ENCODE measurements at places on chromosomes 1 and 21.

GRCh38 chr1:72105201-72105600 is 177.1 kb downstream of the NEGR1 start:
- no peak for DNase-seq

DNA sequence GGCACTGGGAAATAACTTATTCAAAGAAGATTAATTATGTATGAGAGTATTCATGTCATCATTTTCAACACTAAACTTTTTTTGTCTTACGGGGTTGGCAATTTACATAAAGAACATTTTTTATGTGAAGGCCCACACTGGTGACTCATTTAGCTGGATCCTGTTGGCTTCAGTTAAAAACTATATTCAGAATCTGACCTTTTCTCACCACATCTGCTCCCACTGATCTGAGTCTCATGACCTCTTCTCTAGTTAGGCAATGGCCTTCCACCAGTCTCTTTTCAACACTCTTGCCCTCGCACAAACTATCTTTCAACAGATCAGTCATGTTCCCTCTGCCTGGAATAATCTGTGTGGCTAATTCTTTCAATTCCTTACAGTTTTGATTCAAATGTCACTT is 53.4 kb downstream of the TMPRSS15 start:
- peak; percentile 17 for DNase-seq

DNA sequence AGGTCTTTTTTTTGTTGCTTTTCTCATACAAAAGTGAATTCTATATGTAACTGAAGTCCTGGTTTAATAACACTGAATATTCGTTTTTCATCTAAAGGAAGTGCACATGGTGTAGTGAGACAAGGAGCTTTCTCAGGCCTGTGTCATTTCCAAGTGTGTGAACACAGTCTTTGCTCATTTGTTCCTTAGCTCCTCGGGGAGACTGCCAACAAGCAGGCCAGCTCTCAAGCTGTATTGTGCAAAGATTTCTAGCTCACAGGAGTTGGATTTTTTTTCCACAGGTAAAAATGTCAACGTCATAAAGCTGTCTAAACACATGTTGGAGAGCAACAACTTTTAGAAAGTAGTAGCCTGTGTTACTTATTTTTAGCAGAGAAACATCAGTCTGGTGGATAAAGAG is 87.8 kb upstream of the S1PR1 start:
- peak; percentile 28 for DNase-seq

GRCh38 chr1:226943927-226944326 is 3.8 kb downstream of the COQ8A start:
- no peak for DNase-seq

GRCh38 chr1:201905234-201905890 is 16.7 kb downstream of the SHISA4 start:
- no peak for DNase-seq

GRCh38 chr1:33258788-33259274 is 2.5 kb downstream of the ZNF362 start:
- no peak for DNase-seq

GRCh38 chr21:15249285-15249993 is 184.6 kb upstream of the NRIP1 start:
- DNase-seq: no peak

- DNase-seq: no peak
Observed at GRCh38 chr1:65177457-65177856, 29.5 kb downstream of the AK4 start.

DNA sequence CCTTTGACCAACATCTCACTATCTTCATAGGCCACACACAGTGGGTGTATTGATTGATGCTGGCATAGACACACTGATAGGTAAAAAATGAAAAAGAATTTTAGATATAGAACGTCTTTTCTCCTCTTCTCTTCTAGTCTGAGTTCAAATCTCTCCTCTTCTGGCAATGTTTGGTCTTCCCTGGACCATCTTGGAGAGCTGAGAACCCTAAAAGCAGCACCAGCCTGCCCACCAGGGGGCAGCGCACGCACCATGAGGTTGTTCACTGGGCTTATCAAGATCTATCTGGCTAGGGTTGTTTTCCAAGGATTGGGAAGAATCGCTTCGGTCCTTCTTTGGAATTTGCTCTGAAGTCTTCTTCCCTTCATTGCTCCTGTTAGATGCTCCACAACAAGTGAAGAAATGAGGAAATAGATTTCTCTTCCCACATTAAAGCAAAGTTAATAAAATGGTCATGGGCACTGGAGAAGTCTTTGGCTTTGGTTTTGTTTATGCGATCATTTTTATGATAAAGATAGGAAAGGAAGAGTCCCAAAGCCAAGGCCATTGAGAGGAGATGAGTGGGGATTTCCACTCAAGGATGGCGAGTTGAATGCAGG is 104.0 kb upstream of the OLIG2 start:
- no peak for DNase-seq

DNA sequence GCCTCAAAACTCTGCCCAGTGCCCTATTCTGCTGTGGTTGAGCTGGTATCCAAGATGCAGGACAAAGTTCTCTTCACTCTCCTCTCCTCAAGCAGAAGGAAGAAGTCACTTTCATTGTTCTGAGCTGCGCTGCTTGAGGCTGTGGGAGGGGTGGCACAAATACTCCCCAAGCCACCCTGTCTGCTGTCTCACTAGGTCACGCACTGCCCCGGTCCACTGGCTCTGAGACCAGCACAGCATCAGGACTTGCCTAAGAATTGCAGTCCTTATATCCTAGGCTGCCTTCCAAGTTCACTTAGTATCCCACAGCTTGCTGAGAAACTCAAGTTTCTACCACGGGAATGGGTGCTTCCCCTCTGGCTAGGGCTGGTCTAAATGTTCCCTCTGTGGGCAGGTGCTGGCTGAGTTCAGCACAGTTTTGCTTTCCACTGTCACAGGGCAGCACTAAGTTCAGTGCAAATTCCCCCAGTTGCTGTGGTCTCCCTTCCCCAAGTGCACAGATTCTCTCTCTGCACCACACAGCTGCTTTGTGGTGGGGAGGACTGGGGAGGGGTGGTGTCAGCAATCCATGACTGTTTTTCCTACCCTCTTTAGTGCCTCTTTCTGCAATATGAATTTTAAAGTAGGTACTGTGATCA is 32.4 kb downstream of the SLC9C2 start:
- DNase-seq: no peak

- DNase-seq: no peak
Observed at GRCh38 chr1:7218210-7218832, 433.1 kb downstream of the CAMTA1 start.

- no peak for DNase-seq
Observed at GRCh38 chr1:194078765-194079164, 892.4 kb upstream of the B3GALT2 start.

DNA sequence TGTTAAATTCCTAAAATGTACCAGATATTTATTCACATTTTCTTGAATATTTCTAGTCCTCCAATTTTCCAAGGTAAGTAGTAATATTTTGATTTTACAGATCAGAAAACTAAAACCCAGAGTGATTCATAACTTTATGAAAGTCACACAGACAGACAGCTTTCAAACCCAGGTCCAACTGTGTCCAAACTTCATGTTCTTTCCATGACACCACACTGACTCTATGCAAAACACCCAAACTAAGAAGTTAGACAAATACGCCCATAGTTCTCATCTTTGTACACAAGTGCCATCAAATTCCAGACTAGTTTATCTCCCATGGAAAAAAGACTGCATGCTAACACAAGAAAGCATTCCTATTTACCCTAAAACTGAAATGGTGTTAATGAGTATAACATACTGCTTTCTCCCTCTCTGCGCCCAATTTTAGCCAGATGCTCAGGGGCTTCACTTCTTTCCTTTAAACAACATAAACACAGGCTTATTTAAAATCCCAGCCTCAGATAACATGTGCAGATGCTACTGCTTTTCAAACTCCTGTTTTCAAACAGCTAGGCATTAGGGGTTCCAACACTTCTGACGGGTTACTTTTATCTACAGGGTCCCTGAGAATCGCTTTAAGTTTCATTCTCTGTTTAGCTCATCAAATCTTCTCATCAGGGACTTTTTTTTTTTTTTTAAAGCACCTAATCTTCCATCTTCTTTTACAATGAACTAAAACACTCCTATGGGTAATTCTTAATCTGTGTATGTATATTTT is 44.6 kb downstream of the WASF2 start:
- no peak for DNase-seq

- no peak for DNase-seq
Observed at GRCh38 chr1:47650611-47651010, 212.8 kb downstream of the FOXD2 start.

DNA sequence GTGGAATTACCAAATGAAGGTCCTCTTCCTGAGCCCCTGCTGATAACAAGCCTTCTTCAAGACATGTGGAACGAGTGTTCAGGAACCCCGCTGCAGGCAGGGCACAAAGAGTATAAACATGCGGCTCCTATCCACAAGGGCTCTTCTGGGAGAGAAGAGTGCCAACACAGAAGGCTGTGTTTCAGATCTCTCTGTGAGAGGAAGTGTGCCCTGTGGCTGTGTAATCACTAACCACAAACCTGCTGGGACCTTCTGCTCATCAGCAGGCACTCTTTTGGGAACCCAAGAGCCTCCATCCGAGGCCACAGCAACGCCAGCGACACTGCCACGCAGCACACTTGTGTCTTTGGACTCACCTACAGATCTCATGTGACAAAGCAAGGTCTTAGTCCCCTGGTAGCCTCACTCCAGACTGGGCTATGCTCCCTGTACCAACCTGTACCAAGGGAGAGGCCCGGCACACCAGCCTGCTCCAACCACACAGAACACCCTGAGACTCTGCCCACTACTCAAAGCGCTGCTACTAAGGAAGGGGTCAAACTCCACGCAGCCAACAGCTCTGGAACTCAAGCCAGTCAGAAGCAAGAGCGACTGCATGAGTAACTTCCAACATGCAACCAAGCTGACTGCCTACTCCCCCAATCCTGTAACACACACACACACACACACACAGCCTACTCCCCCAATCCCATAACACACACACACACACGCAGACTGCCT is 7.8 kb downstream of the PTTG1IP start:
- no peak for DNase-seq

- DNase-seq: no peak
Observed at GRCh38 chr1:43569175-43569574, 38.5 kb downstream of the PTPRF start.

DNA sequence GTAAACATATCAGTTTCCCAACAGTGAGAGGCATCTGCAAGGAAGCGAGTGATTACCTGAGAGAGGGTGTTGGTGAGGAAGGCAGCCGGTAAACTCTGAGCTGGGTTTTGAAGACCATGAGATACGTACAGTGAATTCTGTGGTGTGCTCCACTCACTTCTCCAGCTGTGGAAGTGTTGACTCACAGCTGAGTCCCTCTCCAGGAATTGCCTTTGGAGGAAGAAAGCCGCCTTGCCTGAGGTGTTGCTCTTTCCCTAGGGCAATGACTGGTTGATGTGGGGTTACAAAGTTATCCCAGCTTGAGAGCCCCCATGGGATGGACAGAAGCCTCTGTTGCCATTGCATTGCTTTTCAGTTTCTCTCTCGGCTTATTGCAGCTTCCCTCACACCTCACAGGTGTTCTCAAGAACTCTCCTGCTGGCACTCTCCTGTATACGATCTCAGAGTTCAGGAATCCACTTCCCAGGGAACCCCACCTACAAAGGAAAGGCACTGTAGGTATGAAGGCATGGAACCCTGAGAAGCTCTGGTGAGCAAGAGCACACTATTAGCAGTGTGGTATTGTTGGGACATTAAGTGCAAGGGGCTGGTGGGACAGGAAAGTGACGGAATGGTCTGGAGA is 10.8 kb downstream of the NHLH1 start:
- DNase-seq: no peak

- DNase-seq: no peak
Observed at GRCh38 chr1:9996624-9997582, at the start of gene RBP7. TSS of gene RBP7 (plus strand) at chr1:9997228. CDS start at chr1:9997259, 31 bp downstream.

DNA sequence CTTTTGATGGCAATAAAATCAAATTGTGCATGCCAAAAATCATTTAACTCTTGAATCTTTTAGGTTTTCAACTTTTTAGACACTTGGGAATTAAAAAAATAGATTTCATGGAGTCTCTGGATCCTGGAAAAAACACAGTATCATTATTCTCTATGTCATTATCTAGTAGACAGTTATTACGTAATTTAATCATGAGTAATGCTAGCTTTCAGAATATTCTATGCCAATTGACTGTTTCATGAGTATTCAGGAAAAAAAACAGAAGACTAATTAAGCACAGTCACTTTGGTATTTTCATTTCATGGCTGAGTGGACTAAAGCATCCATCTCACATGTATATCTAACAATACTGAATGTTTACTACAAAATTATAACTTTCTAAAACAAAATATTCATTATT is 44.0 kb downstream of the ODF2L start:
- peak; percentile 9 for DNase-seq

GRCh38 chr1:241138248-241138647 is 218.8 kb downstream of the RGS7 start:
- DNase-seq: no peak

- DNase-seq: no peak
Observed at GRCh38 chr1:185917646-185918045, 183.5 kb downstream of the HMCN1 start.

- DNase-seq: no peak
Observed at GRCh38 chr1:248842781-248843331, 4.8 kb downstream of the ZNF672 start.

- no peak for DNase-seq
Observed at GRCh38 chr1:94812985-94813384, 7.2 kb upstream of the SLC44A3 start.

GRCh38 chr1:116907351-116907750 is 2.4 kb upstream of the PTGFRN start:
- no peak for DNase-seq

GRCh38 chr1:3919706-3920105 is 19.6 kb upstream of the C1orf174 start:
- no peak for DNase-seq

DNA sequence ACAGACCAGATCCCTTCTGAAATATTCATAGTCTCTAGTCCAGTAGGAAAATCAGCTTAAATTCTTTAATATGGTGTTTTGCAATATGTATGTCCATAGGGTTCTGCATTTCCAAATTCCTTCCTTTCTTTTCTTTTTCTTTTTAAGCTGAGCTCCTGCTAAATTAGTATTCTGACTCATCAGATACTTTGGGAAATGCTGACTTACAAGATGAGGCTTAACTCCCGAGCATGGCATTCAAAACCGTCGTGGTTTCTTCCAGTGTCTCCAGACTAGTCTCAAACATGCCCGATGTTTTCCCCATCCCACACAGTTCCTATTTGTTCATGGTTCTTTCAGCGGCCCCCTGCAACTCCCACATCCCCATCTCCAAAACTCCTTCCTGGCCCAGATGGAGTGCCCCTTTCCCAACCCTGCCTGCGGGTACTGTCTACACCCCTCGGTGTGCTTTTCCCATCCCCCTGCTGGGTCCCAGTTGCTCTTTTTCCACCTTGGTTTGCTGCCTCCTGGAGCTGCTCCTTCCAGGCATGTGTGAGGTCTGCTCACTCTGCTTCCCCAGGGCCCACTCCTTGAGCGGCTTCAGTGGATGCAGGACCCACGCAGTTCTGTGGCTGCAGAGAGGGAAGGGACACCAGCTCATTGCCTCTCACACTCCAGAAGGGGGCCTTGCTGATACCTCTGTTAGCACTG is 19.5 kb upstream of the ETV3 start:
- no peak for DNase-seq
